ENCODE measurements at places on chromosomes 6 and 20.
A peak's percentile ranks its signal among the peaks of the same experiment; 100 is the strongest.

GRCh38 chr20:37903317-37904007, 535 bp downstream of the VSTM2L start:
- DNase-seq = no peak

- DNase-seq = no peak
Observed at GRCh38 chr20:11511821-11512220, 405.9 kb upstream of the BTBD3 start.

DNA sequence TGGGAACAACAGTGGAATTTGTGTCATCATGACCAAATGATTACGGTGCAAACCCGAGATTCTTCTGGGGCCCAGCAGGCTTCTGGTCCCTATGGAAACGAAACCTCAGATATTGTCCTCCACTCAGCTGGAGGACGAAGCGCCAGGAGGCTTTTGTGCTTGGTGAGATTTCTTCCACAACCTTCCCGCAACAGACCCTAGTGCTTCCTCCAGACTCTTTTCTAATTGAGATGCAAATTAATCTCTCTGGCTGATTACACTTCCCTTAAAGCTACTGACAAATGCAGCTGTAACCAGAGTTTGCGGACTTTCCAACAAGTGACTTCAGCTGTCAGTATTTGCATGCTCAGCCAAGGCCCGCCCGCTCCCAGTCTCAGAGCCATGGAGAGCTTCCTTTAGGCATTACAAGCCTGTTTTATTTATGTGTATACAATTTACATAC, 96.0 kb downstream of the INSM1 start:
- DNase-seq = no peak

DNA sequence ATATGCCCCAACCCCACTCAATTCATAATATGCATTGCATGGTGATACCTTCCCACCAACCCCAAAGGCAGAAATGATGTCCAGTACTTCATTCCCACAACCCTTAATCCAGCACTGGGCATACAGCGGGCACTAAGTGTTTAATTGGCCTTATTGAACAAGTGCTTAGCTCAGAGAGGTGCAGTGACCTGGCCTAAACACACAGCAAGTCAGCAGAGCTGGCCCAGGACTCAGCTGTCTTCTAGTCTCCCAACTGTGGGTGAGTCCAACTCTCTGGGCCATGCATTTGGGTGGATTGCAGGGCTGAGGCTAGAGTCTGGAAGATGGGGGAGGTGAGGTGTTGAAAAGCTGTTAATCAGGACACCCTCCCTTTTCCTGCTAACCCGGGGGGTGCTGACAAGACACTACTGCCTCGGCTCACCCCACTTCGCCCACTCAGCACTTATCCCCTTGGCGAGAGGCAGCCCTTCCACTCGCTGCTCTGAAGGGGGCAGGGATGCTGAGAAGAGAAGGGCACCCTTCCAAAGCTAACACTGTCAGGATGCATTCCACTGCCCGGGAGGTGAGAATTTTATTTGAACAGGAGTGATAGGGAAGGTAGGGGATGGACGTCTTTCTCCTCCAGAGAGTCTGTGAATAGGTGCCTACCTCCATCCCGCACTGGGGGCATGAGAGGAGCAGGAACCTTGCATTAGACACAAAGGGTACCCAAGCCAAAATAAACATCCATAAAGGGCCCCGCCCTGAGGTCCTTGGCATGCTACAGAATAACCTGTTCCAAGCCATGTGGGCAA, 14.2 kb downstream of the KCNK5 start:
- no peak for DNase-seq

GRCh38 chr6:8057793-8058192, 6.4 kb downstream of the BLOC1S5 start:
- no peak for DNase-seq

GRCh38 chr6:30727920-30728553, 7.9 kb downstream of the TUBB start:
- DNase-seq = no peak

GRCh38 chr6:33599413-33599938, 19.4 kb upstream of the BAK1 start:
- no peak for DNase-seq

- DNase-seq = no peak
Observed at GRCh38 chr20:57940868-57941522, 231.2 kb upstream of the PMEPA1 start.

GRCh38 chr20:22861231-22861980, 173.7 kb upstream of the SSTR4 start:
- DNase-seq = no peak

DNA sequence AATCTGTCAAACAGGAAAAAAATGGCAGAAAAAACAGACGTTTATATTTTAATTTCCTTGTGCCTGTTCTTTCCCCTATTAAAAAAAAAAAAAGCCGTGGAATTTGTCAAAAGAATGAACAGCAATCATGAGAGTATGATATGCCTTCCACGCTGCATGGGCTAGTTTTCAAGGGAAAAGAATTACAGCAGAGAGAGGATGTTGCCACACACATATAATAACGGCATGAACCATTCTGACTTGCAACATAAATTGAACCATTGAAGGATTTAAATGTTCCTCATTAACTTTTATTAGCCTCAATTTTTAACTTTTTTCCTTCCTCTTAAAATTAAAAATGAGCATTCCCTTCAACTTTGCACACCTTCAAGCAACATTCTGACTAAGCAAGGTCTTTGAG, 301.8 kb downstream of the FOXC1 start:
- no peak for DNase-seq

DNA sequence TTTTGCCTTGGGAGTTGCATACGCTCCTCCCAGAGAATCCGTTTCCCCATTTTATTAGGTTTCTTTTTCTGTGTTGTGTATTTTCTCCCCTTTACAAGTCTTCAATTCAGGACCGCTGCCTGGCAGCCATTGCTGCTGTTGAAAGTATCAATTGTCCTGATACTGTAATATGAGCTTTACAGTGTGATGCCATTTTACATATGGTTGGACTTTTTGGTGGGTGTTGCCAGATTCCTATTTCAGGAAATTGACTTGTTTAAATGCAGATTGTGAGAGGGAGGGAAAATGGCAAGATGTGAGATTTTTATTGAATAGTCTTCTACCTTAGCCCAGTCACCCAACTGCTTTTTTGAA, 1.2 kb downstream of the PANK2 start:
- no peak for DNase-seq

DNA sequence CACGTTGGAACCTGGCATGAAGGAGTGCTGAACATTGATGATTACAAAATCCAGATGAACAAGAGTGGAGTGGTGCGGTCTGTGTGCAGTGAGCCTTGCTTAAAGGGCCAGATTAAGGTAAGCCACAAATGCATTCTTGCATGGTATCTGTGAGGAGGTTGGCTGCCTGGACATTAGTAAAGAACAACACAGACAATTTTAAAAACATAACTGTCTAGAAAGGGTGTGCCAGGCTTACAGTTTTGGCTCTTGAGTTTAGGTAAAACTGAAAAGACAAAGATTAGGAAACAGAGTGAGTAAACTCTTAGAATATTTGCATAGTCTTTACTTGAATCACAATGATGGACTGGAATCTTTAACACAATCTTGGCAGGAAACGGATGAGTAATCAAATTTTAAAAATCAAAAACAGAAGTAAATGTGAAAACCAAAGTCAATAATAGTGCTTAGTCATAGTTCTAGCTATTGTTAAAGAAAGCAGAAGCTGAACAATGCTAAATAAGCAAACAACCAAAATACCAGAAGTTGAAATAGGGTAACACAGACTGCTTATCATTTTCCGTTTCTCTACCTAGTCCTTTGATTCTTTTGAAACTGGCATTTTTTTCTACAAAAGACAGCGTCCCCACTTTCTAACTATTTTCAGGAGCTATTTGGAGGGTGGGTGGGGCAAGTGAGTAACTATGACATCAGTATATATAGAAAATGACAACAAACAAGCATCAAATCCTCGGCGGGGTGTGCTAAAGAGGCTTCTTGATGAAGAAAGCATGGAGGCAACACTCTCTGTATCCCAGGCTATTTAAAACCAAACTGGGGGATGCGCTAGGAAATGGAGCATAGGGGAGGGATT, 185.8 kb upstream of the RAB32 start:
- DNase-seq = no peak

- no peak for DNase-seq
Observed at GRCh38 chr6:31239854-31240253, 32.0 kb downstream of the HLA-C start.

DNA sequence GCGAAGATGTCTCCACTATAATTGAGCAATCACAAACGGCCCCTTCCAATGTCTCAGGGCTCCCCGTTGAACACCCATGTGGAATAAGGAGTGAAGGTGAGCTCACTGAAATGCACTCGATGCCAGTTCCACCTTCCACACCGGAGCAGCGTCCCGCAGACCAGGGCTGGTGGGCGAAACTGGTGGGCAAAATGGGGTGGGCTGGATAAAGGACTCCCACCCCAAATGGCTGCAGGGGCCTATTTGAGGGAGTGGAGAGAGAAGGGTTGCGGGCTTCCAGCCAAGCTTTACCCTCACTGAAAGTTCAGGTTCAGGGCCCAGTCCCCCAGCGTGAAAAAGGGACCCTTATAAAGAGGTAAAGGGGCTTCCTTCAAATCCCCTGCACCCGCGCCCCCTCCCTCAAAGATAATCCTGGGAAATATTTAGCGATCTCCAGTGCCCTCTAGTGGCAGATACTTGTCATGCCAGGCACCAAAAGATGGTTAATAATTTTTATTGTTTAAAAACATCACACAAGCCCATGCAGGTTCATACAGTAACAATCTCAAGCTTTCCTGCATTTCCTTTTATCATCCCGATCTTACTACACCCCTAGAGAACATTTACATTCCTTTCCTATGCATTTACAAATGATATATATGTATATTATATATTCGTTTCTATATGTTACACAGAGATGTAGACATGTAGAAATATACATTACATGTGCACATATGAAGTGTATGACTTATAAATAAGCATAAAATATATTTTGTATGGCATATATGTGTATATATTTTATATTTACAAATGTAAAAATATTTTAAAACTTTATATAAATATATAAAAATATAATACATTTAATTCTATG, 58.2 kb upstream of the NKX2-2 start:
- peak; percentile 10 for DNase-seq

GRCh38 chr6:168865-169455, 123.3 kb upstream of the DUSP22 start:
- no peak for DNase-seq

DNA sequence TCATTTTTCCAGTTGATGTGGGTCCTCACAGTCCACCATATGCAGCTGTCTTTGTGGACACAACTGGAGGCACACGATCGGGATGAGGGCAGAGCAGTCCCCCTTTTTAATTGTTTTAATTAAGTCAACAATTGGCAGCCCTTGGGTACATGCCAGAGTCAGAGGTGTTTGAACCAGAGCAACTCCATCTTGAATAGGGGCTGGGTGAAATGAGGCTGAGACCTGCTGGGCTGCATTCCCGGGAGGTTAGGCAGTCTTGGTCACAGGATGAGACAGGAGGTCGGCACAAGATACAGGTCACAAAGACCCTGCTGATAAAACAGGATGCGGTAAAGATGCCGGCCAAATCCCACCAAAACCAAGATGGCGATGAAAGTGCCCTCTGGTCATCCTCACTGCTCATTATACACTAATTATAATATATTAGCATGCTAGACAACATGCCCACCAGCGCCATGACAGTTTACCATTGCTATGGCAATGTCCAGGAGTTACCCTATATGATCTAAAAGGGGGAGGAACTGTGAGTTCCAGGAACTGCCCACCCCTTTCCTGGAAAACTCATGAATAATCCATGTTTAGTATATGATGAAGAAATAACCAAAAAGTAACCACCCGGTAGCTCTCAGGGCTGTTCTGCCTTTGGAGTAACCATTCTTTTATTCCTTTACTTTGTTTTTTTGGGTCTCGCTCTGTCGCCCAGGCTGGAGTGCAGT, 31.8 kb upstream of the BLCAP start:
- DNase-seq = no peak

DNA sequence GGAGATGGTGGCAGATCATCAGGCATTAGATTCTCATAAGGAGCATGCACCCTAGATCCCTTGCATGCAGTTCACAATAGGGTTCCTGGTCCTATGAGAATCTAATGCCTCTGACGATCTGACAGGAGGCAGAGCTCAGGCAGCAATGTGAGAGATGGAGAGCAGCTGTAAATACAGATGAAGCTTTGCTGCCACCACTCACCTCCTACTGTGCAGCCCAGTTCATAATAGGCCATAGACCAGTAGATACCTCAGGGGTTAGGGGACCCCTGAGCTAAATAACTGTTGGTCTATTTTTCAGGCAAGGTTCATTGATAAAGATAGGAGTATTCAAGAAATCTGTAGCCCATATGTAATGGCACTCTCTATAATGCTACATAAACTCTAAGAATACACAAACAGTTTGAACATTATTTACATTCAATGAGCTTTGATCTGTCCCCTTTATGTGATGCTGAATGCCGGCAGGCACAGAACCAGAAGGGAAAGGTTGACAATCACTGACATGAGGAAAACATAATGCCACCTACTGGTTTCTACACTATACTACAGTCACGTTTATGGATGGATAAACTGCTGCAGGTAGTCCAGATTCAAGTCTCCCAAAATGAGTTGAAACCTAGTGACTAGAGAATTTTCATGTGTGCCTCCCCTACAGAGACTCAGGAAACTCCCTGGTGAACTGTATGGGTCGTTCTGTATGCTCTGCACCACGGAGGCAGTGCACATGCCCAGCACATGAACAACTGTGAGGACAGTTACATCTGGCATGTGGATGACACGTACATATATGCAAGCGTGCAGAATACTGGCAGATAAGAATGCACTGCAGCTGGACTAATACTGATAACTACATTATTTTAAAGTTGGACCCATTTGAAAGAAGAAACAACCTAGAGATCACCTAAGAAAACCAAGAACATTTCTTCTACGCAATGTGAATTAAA, 72.0 kb downstream of the DST start:
- no peak for DNase-seq

GRCh38 chr6:137734005-137734874, 132.8 kb upstream of the TNFAIP3 start:
- no peak for DNase-seq

GRCh38 chr6:1390133-1390945, 963 bp downstream of the FOXF2 start:
- no peak for DNase-seq

DNA sequence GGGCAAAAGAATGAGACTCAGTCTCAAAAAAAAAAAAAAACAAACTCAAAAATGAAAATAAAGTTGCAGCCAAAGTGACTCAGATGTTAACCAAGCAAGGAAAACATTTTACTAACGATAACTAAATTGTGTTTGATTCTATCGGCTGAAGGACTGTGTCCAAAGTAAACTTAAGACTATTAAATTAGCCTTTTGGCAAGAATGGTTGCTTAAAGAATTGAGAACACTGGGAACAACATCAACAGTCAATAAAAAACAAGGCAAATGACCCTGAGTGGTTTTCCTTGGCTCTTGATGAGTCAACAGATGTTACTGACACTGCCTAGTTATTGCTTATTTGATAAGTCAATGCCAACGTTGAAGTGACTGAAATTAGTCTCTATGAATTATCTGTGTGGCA, 36.7 kb downstream of the POU3F2 start:
- no peak for DNase-seq

DNA sequence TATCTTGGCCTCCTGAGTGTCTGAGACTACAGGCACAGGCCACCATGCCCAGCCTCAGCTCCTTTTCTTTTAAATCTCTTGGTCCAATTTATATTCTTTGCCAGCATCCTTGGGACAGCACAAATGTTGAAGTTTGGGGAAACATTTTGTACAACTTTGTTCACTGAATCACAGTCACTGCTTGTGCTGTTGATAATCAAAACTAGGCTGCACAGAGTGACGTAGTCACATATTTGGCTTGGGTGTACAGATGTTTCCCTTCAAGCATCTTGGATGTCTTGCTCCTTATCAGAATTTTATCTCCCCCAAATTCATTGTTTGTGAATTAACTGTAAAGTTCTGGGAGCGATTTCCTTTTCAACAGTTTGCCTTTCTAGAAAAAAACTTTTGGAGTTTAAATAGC, 17.9 kb downstream of the CARMIL1 start:
- DNase-seq = no peak
